ENCODE measurements at places on chromosomes 2 and 18. TPM values are rescaled to one million over a fixed set of nuclear protein-coding genes. Genes with fewer than 3 reads are reported as not detected.

Gene SPATA3
- not detected for total RNA-seq

DNA sequence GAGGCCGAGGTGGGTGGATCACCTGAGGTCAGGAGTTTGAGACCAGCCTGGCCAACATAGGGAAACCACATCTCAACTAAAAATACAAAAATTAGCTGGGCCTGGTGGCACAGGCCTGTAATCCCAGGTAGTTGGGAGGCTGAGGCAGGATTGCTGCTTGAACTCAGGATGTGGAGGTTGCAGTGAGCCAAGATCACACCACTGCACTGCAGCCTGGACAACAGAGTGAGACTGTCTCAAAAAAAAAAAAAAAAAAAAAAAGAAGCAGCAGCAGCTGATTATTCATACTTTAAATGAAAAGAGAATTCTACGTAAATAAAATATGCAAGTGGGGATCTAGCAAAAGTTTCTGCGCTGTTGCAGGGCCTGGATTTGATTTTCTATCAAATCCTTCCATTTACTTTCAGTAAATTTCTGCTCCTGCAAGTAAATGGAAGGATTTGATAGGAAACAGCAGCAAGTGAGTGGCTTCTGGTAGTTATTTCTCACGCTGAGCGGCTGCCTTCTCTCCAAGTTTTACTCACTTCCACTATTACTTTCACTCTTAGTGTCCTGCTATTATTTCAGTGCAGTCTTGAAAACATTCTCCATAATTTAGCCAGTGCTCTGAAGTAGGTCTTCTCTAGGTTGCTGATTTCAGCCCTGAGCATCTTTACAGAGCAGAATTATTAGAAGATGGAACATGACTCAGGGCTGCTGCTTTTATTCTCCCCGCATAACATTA lies 68.4 kb downstream of the SLC16A14 start:
- no peak overlapping the region for H3K4me3 ChIP-seq
- no peaks in the 10 kb centered on the region for H3K36me3 ChIP-seq
- no peak overlapping the region for H3K27ac ChIP-seq
- H3K4me1 ChIP-seq, result no peaks in the 10 kb centered on the region
- no peaks in the 10 kb centered on the region for H3K27me3 ChIP-seq

Gene SNORC
- total RNA-seq, result 0.30 TPM

DNA sequence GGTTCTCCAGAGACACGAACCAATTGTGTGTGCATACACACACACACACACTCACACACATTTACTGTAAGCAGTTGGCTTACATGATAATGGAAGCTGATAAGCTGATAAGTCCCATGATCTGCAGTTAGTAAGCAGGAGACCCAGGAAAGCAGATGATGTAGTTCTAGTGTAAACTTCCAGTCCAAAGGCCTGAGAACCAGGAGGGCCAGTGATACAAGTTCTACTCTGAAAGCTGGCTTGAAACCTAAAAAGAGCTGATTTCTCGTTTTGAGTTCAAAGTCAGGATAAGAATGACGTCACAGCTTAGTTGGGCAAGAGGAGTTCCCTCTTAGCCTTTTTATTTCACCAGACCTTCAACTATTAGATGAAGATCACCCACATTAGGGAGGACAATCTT lies 558.8 kb upstream of the PIK3C3 start:
- H3K27me3 ChIP-seq, result no peaks in the 10 kb centered on the region
- H3K36me3 ChIP-seq, result no peaks in the 10 kb centered on the region
- H3K27ac ChIP-seq, result no peak overlapping the region
- H3K4me1 ChIP-seq, result no peaks in the 10 kb centered on the region
- DNase-seq, result no peak

DNA sequence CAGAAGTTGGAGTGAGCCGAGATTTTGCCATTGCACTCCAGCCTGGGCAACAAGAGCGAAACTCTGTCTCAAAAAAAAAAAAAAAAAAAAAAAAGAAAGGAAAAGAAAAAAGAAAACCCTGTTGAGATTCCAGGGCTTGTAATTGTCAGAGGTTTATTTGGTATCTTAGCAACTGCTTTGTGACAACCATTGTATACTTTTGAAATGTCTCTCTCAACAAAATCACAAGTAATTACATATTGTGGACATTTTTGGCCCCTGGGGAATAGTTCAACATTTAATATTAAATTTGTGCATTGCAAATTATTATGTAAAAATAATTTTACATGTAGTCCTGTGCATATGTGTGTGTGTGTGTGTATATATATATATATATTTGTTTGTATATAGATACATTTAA lies 270.8 kb downstream of the GALNT13 start:
- no peak overlapping the region for H3K4me3 ChIP-seq
- no peak for DNase-seq
- no peaks in the 10 kb centered on the region for H3K27me3 ChIP-seq
- no peak overlapping the region for H3K27ac ChIP-seq
- H3K4me1 ChIP-seq, result no peaks in the 10 kb centered on the region
- H3K36me3 ChIP-seq, result no peaks in the 10 kb centered on the region

- no peaks in the 10 kb centered on the region for H3K4me1 ChIP-seq
- no peak overlapping the region for H3K27ac ChIP-seq
- DNase-seq, result no peak
- H3K4me3 ChIP-seq, result no peak overlapping the region
These were observed 287.7 kb downstream of the PTGR3 start for GRCh38 chr18:74921057-74921820.

Gene LYG1
- 0.75 TPM for total RNA-seq

DNA sequence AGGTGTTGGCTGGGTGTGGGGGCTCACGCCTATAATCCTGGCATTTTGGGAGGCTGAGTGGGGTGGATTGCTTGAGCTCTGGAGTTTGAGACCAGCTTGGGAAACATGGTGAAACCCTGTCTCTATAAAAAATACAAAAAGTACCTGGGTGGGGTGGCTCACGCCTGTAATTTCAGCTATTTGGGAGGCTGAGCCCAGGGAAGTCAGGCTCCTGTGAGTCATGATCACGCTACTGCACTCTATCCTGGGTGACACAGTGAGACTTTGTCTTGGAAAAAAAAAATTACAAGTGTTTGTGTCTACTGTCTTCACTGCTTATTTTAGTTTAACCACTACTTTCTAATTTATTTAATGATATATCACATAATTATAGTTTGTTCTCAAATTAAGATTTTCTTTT lies 62.7 kb upstream of the DOCK10 start:
- no peaks in the 10 kb centered on the region for H3K4me1 ChIP-seq
- H3K27ac ChIP-seq, result no peak overlapping the region
- H3K36me3 ChIP-seq, result no peaks in the 10 kb centered on the region
- no peak overlapping the region for H3K4me3 ChIP-seq

DNA sequence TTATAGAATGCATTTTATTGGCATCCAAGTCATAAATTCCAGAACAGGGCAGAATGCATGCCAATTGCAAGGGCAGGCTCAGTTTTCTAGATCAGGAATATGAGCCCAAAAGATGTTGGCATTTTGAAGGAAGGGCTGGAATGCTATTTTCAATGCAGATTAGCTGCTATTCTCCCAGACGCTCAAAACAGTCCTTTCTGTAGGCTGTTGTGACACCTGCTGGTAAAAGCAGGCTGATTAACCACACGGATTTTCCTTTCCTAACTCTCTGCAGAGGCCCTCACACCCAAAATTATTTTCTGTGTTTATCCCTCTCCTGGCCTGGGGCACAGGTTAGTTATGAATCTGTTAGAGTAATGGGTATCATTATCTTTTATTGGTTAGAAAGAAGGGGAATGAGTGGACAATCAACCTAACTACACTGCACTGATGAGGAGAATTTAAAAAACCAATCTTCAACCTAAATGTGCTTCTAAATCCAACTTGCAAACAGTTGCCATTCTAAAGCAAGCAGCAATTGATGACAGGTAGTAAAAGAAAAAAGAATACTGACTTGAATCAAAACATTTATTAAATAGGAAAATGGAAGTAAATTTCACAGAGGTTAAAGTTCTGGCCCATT lies 94.0 kb downstream of the PLA2R1 start:
- H3K4me1 ChIP-seq, result no peaks in the 10 kb centered on the region
- no peak overlapping the region for H3K27ac ChIP-seq
- no peak for DNase-seq
- H3K36me3 ChIP-seq, result no peaks in the 10 kb centered on the region

DNA sequence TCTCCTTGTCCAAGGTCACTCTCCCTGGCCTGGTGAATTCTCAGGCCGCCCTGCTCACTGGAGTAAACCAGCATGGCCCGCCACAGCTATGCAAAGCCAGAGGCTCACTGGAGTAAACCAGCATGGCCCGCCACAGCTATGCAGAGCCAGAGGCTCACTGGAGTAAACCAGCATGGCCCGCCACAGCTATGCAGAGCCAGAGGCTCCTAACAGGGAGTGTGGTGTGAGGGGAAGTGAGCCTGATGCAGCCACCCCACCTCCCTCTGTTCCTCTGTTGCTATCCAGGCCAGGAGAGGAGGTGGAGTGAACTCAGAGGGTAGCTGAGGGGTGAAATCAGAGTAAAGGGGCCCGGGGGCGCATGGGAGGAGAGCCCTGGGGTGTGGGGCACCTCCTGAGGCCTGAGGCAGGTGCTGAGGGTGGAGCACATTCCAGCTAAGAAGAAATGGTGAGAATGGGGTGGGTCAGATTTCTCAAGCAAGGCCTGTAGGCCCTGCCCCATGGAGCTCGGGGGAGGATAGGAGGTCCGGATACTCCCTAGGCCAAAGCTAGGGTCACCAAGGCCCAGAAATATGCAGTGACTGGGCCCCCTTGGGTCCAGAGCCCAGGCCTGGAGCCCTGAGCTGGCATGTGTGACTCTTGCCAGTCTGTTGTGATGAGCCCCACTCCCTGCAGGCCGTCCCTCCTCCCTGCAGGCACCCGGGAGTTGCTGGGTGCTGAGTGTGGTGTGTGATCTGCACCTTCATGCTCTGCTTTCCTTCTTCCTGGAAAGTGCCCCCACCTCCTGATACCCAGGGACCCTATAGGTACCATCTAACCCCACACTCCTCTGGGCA lies 1.5 kb downstream of the ATP6V1B1 start:
- no peaks in the 10 kb centered on the region for H3K27me3 ChIP-seq
- H3K27ac ChIP-seq, result no peak overlapping the region
- H3K4me1 ChIP-seq, result no peaks in the 10 kb centered on the region
- no peaks in the 10 kb centered on the region for H3K36me3 ChIP-seq

DNA sequence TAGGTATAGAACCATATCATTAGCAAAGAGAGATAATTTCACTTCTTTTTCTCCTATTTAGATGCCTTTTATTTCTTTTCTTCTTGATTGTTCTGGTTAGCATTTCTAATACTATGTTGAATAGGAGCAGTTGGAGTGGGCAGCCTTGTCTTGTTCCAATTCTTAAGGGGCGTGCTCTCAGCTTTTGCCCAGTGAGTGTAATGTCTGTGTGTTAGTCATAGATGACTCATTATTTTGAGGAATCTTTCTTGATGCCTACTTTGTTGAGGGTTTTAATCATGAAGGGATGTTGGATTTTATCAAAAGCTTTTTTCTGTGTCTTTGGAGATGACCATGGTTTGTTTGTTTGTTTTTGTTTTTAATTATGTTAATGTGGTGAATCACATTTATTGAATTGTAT lies 1453.1 kb upstream of the SLC39A10 start:
- no peaks in the 10 kb centered on the region for H3K36me3 ChIP-seq
- no peak for DNase-seq
- no peaks in the 10 kb centered on the region for H3K4me1 ChIP-seq
- no peak overlapping the region for H3K27ac ChIP-seq
- H3K27me3 ChIP-seq, result no peaks in the 10 kb centered on the region
- no peak overlapping the region for H3K4me3 ChIP-seq

Gene MRPL19
- total RNA-seq, result 17.3 TPM

- DNase-seq, result no peak
- no peak overlapping the region for H3K27ac ChIP-seq
- H3K27me3 ChIP-seq, result no peaks in the 10 kb centered on the region
- no peaks in the 10 kb centered on the region for H3K4me1 ChIP-seq
These were observed 67.3 kb downstream of the SNORC start for GRCh38 chr2:232937278-232937906.

DNA sequence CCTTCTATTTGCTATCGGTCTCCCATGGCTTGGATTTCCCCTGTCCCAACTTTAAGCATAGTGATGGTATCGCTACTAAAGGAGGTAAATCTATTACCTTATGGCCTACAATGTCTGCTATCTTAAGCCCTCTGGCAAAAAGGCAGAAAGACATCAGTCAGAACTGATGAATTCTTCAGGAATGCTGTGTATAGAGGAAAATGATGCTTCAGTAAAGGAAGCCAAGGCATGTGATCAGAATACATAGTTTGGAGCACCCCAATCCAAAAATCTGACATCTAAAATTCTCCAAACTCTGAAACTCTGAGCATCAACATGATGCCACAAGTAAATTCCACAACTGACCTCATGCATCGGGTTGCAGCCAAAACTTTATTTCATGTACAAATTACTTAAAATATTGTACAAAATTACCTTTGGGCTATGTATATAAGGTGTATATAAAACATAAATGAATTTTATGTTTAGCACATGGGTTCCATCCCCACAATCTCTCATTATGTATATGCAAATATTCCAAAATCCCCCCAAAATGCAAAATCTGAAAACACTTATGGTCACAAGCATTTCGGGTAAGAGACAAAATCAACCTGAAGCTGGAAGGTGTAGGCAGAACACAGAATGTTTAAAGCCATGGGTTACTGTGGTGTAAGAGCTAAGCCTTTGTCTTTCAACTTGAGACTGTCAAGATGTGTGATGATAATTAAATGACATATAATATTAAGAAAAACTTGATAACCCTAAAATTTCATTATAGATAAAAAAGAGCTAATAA lies 66.2 kb downstream of the CUL3 start:
- no peaks in the 10 kb centered on the region for H3K27me3 ChIP-seq
- peaks cover 39% of the 10 kb centered on the region for H3K4me1 ChIP-seq
- no peaks in the 10 kb centered on the region for H3K36me3 ChIP-seq
- no peak overlapping the region for H3K4me3 ChIP-seq

DNA sequence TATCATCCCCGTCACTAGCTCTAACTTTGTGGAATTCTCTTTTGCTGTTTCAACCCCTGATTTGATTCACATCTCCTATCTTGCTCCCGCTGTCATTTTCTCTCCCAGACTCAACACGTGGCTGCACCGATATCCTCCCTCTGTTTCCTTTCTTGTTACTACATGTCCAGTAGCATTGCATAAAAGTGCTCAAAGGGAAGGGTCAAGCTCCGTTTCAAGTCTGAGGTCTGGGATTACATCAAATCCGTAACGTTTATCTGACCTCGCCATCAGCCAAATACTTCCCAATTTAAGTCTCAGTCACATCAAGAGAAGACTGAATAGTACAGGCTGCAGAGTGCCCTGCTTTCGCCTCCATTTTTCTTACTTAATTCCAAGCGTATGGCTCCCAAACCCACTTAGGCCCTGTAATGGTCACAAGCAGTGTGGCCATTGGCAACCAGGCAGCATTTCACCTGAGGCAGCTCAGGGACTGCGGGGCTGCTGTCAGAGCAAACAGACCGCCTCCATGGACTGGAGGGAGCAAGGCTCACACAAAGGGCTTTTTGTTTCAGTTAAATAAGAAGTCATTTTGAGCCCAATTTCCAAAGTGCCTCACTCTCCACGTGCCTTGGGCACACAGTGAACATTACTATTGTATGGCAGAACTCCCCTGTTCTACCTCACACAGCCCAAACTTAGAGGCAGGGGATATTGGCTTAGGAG lies 217.8 kb downstream of the BCL11A start:
- no peak for DNase-seq
- H3K4me1 ChIP-seq, result no peaks in the 10 kb centered on the region
- no peaks in the 10 kb centered on the region for H3K27me3 ChIP-seq
- no peak overlapping the region for H3K4me3 ChIP-seq
- H3K36me3 ChIP-seq, result no peaks in the 10 kb centered on the region

- peaks cover 60% of the 10 kb centered on the region for H3K4me1 ChIP-seq
- peaks cover under 1% of the 10 kb centered on the region for H3K36me3 ChIP-seq
These were observed 588 bp downstream of the OTX1 start for GRCh38 chr2:63051042-63051794.

Measured in right atrium auricular region (tissue), 2 donors.